ENCODE measurements at places on chromosomes 12 and 14.
A peak's percentile ranks its signal among the peaks of the same experiment; 100 is the strongest.

DNA sequence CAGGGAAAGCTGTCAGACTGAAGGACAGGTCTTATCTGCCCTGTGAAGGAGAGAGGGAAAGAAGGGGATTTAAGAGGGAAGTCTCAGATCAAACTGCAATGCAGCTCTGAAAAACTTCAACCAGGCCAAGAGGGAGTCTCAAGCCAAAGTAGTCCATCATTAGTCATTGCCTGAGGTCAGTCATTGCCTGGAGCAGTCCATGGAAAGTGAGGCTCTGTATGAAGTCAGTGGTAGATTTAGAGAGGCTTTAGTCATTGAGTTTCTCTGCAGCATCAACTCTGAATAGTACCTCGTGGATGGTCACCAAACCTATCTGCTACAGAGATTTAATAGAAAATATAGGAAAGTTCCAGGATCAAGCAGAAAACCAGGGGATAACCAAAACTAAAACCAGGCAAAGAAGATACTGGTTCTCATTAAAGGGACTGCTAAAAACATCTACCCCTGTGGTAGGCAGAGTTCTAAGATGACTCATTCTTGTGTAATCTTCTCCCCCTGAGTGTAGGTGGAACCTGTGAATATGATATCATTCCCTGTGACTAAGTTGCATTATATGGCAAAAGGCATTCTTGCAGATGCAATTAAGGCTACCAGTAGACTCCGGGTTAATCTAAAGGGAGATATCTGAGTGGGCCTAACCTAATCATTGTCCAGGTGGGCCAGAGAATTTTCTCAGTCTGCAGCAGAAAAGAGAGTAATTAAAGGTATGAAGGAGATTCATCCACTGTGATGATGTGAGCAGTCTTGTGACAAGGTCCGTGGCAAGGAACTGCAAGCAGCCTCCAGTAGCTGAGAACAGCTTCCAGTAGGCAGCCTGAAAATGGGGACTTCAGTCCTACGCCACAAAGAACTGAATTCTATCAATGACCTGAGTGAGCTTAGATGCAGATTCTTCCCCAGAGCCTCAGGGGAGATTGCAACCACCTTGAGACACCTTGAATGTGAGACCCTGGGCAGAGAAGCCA is 123.1 kb downstream of the GALC start:
- peak; percentile 47 for DNase-seq

DNA sequence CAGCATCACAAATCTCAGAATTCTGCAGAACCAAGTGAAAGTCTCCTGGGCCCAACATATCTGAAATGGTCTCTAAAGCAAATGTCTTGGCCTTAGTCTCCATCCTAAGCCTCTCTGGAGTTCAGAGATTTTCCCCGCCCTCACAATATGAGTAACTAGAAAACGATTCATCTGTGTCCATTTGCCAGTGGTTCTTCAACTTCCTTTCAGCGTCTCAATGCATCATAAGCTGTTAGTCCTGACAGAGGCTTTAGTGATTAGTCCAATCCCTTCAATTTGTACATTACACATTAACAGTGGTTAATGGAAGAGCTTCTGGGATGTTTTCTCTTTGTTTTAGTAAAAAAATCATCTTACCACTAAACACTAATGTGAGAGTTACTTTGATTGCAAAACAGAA is 17.4 kb downstream of the NPC2 start:
- peak; percentile 82 for DNase-seq

- peak; percentile 99 for DNase-seq
Measured at GRCh38 chr14:92646952-92647796, 101.3 kb downstream of the LGMN start.

GRCh38 chr12:71107936-71108335 is 49.9 kb downstream of the TSPAN8 start:
- DNase-seq: no peak
